Hematopoietic multipotent progenitor cell (in vitro differentiated cells): ENCODE measurements at places on chromosomes 16 and 17.
A peak's percentile ranks its signal among the peaks of the same experiment; 100 is the strongest.

DNA sequence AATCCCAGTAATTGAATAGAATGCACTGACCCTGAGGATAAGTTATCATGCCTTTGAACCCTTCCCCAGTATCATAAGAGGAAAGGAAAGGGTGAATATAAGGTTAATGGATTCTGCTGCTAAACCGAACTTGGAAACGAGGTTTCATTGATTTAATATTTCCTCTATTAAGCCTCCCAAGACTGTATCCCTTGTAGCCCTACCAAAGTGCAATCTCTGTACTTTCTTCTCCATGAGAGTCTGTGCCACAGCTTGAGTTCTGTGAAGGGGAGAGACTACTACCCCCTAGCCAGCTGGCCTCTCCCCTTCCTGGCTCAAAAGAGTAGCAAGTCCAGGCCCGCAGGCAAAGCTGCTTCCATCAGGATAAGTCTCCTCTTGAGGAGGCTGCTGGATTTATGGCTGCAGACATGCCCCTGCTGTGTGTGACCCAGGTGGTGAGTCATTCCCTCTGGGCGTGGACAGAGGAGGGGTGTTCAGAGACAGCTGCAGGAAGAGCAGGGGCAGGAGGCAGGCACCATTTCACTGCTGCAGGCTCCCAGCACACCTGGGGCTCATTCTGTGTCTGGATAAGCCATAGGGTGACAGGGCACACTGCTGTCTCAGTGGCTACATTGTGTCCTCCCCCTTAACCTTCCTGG is 58.4 kb downstream of the TOM1L2 start:
- peak; percentile 66 for DNase-seq

DNA sequence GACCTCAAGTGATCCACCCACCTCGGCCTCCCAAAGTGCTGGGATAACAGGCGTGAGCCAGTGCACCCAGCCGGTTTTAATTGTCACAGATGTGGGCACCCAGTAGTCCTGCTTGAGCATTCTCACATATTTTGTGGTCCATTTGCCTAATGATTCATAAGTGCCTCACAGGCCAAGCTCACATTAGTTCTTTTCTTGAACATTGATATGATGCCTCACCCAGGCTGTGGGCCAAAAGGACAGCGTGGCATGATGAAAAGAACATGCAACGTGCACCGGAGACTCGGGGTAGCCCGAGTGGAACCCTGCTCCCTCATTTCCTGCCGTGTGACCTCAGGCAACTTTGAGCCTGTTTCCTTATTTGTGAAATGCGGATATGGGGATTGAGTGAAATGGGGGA is 181.9 kb downstream of the SNX29 start:
- no peak for DNase-seq

- DNase-seq, result no peak
Measured at GRCh38 chr17:60832151-60832585, 154.5 kb downstream of the BCAS3 start.

DNA sequence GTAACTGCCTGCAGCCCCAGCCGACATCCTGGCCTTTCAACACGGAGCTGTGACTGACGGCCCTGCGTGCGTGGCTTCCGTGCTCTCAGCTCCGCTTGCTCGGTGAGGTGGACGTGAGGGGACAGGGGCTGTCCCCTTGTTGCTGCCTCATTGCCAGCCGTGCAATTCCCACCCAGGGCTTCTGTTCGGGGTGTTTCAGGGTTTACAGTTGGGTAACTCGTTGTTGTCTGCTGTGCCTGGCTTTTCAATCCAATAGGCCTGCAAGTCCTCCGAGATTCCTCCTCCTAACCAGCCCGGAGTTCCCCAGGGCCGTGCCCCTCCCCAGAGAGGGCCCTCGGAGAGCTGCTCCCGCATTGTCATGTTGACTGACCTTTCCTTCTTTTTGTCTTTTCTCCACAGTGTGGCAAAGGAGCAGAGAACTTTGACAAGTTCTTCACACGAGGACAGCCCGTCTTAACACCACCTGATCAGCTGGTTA is 31.4 kb upstream of the CACNG5 start:
- no peak for DNase-seq

- DNase-seq, result no peak
Measured at GRCh38 chr17:73462823-73463222, 151.0 kb upstream of the CDC42EP4 start.

DNA sequence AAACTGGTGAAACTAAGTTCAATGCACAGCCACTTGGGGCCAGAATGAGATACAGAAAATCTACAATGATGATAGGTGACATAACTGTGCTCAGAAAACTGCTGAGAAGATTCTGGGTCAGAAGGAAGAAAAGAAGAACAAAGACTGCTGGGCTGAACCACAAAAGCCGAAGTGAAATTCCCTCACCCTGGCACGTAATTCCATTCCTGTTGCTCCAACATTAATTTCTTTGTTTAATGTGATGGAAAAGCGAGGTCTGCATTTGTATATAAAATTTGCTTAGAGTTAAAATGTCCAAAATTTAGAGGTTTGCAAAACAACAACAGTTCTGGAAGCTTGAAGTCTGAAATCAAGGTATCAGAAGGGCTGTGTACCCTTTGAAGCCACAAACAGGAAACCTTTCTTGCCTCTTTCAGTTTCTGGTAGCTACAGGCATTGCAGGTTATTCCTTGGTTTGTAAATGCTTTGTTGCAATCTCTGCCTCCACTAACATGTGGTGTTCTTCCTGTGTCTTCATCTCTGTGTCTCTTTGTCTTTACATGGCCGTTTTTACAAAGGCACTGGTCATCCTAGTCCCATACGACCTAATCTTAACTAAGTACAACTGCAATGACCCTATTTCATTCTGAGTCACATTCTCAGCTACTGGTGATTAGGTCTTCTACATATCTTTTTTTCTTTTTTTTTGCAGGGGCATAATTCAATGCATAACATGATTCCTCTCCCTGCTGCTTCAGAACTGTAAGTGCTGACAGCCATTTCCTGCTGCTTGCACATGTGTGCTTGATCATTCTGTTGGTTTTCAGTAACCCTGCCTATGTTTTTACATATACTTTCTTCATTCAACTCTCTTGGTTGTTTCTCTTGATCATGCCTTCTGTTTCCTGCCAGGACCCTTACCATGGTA is 603.0 kb upstream of the CDH8 start:
- DNase-seq, result no peak

DNA sequence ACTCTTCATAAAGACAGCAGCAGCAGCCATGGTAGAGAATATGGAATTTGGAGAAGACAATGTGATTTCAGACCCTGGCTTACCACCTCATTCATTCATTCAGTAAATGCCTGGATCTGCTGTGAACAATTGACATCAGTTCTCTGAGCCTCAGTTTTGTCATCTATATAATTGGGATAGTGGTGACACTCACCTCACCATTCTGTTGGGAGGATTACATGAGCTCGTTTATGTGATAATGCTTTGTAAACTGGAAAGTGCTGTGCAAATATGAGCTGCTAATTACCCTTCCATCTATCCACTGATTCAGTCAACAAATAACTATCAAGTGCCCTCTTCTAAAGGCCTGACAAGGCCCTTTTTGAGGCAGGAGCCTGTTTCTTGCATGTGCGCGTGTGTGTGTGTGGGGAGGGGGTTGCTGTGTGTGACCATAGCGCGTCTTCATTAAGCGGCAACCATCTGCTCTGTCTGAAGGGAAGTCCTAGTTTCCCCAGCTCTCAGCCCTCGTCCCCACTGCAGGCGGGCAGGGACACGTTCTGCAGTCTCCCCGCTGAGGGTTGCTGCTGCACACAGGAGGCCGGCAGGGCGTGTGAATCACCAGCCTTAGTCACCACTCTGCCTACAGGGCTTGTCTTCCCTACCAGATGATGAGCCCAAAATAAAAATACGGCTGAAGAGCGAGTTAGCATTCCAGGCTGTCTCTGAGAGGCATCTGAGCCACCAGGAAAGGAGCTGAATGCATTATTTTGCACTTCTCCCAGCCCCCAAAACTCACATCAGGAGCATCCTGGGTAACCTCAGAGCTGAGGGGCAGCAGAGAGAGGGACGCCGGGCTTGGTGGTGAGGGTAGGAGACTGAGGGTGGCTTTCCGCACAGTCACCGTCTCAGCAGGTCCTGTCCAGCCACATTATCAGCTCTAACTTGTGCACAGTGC is 19.9 kb downstream of the ARL4D start:
- DNase-seq, result peak; percentile 63

GRCh38 chr16:25799816-25800215 is 108.1 kb downstream of the HS3ST4 start:
- DNase-seq, result no peak

- peak; percentile 55 for DNase-seq
Measured at GRCh38 chr16:22948603-22949368, 134.8 kb downstream of the HS3ST2 start.

DNA sequence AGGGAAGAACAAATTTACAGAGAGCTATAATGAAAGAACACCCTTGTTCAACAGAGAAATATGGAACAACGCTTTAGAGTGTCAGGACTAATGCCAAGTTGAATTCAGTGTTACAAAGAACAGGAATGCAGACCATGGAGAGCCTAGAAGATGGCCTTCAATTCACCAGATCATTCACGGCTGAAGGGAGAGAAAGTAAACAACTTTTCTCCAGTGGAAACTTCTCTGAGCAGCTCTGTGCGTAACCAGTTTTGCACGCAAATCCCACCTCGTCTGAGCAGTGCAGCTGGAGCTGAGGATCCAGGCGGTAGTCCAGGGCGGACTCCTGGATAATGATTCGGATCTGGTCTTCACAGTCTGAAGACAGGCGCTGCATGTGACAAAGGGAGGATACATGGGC is 40.5 kb upstream of the CLEC18B start:
- no peak for DNase-seq

GRCh38 chr17:61167075-61167474 is 232.6 kb upstream of the TBX2 start:
- DNase-seq, result no peak

DNA sequence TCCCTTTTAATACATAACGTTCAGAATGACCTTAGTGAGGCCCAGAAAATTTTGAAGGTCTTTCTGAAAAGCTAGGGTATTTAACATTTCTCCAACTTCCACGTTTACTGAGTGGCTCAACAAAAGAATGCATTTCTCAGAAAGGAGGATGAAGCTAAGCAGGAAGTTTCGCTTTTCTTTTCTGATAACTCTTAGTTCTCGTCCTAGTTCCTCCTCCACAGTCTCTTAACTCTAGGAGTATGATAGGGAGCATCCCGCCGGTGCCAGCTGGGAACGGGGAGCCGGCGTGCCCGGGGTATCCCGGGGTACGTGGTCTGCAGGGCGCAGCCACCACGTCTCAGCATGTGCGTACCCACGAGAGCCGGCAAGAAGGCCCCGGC is 363 bp downstream of the KARS1 start:
- DNase-seq, result no peak

DNA sequence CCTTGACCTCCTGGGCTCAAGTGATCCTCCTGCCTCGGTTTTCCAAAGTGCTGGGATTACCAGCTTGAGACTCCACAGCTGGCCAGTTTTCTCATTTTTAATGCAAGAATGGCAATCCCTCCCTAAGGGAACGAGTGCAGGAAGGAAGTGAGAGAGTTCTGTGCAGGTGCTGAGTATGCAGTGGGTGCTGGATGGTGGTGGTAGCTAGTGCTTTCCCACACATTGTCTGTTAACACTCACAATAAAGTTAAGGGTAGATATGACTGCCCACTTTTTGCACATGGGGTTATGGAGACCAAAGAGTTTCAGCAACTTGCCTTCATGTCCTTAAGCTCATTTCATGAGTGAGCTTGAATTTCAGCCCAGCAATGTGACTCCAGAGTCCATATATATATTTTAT is 18.5 kb downstream of the RGS9 start:
- no peak for DNase-seq

GRCh38 chr16:8816967-8817655 is 19.5 kb downstream of the PMM2 start:
- no peak for DNase-seq

GRCh38 chr16:3576211-3576610 is 992 bp downstream of the NLRC3 start:
- DNase-seq, result no peak

GRCh38 chr16:57701759-57702371 is 7.3 kb downstream of the DRC7 start:
- no peak for DNase-seq

- no peak for DNase-seq
Measured at GRCh38 chr16:23334457-23334853, 32.4 kb downstream of the SCNN1B start.

- no peak for DNase-seq
Measured at GRCh38 chr16:85891776-85892166, 7.2 kb upstream of the IRF8 start.

DNA sequence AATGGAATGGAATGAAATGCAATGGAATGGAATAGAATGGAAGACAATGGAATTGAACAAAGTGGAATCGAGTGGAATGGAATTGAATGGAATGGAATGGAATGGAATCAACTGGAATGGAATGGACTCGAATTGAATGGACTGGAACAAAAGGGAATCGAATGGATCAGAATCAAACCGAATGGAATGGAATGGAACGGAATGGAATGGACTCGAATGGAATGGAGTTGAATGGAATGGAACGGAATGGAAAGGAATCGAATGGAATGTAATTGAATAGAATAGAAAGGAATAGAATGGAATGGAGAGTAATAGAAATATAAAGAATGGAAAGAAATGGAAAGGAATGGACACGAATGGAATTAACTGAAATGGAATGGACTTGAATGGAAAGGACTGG is 475.2 kb upstream of the WSB1 start:
- no peak for DNase-seq

DNA sequence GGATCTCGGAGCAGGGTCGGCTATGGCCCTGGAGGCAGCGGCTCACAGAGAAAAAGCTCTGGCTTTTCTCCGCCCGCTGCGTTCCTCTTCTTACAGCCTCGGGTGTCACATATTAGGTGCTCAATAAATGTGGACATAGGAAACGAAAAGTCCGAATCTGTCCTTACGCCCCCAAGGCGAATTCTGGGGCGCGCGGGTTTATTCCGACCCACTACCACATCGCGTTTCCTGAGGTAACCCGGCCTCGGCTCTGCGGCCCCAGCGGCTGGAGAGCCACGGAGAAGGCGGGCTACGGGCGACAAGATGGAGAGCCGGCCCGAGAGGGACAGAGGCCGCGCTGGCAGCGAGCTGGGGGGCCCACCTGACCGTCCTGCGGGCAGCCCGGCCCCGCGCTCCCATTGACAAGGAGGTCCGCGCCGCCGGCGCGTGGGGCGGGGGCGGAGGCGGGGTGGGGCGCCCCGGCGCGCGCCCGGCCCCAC is 573 bp upstream of the GNAO1 start:
- DNase-seq, result no peak

DNA sequence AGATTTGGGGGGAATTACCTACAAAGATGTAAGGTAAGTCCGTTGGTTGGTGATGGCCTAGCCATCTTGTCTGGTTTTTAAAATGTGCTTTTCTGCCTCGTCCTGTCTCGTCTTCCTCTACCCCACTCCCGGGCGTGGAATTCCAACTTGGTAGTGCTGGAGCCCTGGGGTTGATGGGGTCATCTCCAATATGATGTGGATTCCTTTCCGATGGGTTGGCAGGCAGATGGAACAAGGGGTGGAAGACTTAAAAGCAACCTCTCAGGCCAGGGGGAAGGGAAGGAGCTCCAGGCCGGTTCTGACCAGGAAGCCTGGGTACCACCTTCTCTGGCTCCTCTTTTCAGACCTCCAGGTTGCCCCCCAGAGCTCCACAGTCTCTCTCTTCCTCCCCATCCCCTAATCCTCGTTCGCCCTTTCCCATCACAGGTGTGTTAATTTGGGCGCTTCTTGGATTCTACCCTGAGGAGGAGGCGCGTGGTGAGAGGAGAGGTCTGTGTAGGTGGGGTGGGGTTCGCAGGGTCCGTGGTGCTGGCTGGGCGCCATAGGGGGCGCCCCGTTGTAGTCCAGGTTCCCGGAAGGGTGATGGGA is 5.1 kb upstream of the HOXB2 start:
- DNase-seq, result no peak
